ENCODE measurements at places on chromosomes 1 and 21.

- ATAC-seq: peak; percentile 76
Observed at GRCh38 chr1:114558544-114558943, 22.9 kb downstream of the BCAS2 start.

GRCh38 chr21:33441489-33442477, 38.0 kb downstream of the TMEM50B start:
- ATAC-seq: no peak

GRCh38 chr1:178683291-178683690, 41.8 kb upstream of the RALGPS2 start:
- ATAC-seq: no peak

- ATAC-seq: no peak
Observed at GRCh38 chr1:201887116-201887866, 1.4 kb upstream of the SHISA4 start.

GRCh38 chr21:31557421-31558188, 101.9 kb upstream of the SOD1 start:
- no peak for ATAC-seq

DNA sequence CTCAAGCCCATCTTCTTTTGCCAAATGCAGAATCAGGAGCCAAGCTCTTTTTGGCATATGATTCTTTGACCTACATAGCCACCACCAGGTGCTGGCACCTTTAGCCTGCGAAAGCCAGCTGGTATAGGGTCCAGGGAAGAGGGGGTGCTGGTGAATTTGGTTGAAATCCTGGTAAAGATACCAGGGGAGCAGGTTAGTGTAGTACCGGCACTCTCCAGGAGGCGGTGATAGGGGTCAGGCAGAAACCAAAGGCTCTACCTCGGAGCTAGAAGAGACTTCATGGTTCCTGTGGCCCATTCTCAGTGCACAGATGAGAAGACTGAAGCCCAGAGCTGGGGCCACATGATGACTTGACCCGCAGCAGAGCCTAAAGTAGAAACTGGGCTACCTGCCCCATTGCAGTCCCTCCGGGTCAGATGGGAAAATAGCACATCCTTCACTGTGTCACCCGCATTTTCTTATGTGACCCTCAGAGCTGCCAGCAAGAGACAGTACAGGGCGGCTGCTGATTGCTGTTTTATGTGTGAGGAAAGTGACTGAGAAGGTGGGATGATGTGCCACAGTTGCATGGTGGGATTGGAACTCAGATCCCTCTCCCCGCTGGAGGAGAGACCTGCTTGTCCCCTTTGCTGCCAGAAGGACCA, 36.0 kb upstream of the IL19 start:
- ATAC-seq: peak; percentile 75

Measured in SK-N-SH treated with all-trans-retinoic acid at 6 μM for 48 hours (cell line).